ENCODE measurements at places on chromosomes 6 and 20.
A peak's percentile ranks its signal among the peaks of the same experiment; 100 is the strongest.

DNA sequence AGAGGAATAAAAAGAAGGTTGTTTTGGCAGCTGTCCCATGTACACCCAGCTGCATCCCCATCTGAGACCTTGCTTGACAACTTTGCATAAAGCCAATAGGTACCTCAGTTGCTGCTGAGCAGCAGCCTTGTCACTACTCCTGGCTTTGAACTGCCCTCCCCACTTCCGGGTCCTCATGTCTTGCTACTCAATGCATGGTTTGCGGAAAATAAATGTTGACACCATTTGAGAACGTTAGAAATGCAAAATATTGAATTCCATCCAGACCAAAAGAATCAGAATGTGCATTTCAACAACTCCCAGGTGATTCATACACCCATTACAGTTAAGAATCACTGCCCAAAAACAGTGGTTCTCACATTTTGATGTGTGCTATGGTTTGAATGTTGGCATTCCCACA lies 32.9 kb downstream of the GPX5 start:
- DNase-seq: no peak

DNA sequence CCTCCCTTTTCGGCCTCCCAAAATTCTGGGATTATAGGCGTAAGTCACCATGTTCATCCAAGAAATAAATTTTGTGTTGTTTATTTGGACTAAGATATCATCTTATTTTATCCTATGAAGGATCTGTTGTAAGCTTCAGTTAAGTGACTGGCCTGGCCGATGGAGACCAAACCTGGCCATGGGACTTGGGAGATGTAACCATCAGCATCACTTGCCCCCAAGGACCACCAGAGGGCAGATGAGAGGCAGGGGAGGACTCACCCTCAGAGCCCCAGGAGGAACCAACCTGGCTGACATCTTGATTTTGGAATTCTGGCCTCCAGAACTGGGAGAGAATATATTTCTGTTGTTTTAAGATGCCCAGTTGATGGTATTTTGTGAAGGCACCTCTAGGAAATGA lies 266.7 kb downstream of the CDH26 start:
- peak; percentile 40 for DNase-seq

DNA sequence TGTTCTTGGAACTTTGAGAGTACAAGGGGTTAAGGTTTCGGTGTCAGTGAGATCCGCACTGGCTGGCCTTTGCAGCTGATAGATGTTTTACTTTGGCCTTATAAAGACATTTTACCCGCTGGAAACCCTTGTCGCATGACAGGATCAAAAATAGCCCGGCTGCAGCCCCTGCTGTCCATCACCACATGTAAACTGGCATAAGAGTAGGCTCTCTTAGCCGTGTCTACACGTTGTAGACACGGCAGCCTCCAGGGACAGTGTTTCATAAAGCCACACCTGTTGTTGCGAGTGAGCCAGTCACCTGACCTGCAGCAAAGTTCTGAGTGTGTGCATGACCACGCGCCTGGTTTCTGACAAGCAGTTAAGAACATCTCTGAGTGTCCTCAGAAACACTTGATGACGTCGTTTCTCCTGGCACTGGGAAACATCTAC lies 8.5 kb downstream of the RBM24 start:
- no peak for DNase-seq

DNA sequence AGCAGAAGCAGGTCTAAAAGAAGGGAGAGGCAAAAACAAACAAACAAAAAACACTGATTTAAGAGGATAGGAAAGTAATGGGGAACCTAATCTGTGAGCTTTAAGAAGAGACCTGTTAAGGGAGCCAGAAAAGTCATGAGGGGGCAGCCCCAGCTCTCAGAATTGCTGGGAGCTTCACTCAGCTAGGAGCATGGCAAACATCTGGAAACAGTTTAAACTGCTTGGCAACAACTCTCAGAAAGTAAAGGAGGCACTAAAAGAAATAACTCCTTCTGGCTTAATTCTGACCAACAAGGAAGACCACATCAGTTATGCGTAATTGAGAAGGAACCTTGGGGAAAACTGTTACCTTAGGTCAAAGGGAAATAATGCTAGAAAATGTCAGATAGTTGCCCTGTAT lies 121.4 kb downstream of the LAMP5 start:
- no peak for DNase-seq

DNA sequence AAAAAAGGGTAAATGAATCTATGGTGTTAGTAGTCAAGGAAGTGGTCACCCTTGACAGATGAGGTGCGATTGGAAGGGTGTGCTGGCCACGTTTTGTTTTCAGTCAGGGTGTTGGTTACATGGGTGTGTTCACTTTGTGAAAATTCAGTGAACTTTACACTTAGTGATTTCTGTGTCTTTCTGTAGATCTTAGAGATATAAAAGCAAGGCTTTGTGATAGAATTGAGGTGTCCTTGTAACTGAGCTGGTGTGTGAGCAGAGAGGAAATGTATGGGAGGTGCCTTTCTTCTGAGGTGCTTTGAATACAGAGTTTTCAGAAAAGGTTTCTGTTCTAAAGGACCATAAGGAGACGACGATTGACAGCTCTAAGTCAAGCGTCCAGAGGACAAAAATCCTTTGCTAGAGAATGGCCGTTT lies 90.5 kb downstream of the SAMD3 start:
- no peak for DNase-seq

GRCh38 chr6:29892696-29893095 lies 49.6 kb upstream of the HLA-A start:
- DNase-seq: no peak

DNA sequence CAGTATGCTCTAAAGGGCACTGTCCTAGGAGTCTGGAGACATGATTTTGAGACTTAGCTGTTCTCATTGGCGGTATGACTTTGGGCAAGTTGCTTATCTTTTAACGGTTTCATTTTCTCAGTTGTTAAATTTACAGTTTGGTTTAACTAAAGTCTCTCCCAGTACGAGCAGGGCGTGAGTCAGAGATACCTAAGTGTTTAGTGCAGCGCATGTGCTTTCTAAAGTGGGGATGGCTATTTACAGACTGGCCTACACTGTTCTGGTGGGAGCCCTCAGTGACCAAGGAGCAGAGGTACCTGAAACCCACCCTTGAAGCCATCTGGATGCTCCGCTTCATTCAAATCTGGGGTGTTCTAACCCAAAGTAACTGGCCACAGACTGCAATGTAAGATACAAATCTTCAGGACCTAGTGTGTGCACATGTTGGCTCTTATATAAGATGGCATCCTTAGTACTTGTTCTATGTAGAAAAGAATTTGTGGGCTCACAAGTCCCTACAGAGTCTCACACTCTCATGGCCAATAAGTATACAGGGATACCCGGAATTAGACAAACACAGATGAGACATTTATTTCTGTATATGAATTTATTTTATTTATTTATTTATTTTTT lies 10.7 kb downstream of the MSH5 start:
- DNase-seq: no peak

DNA sequence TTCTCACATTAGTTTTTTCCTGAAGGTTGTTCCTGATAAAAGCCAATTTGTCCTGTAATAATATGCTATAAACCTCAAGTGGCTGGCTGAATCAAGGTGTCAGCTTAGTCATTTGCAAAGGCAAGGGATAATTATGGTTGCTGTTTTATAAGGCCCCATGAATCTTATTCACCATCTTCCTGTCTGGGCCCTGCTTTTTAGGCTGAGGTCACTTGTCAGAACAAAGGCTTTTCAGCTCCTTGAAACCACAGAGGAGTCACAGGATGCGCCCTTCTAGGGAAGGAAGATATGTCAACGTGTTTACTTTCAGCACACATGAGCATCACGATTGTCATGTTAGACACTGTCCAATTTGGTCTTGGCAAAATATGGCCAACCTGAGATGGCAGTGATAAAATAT lies 64.8 kb upstream of the NAA20 start:
- no peak for DNase-seq

- DNase-seq: no peak
These were observed 179.0 kb upstream of the CST7 start for GRCh38 chr20:24769878-24770627.

DNA sequence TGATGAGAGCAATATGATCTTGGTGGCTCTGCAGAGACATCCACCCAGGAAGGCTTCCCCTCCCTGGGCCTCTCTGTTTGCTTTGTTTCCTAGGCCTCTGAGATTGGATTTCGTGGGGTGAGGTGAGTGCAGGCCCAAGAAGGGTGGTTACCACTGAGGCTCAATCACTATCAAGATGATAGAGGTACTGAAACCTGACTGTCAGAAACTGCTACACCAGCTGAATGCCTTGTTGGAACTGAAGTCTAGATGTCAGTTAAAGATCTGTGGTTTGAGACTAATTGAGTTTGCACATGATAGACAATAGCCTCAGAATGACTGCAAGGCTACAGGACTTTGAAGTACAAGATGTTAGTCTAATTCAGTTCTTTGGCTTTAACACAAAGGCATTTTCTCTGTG lies 15.2 kb downstream of the VNN1 start:
- DNase-seq: no peak

- no peak for DNase-seq
These were observed 1.7 kb downstream of the BTN3A3 start for GRCh38 chr6:26441977-26442376.

- DNase-seq: no peak
These were observed 28.7 kb downstream of the KAT14 start for GRCh38 chr20:18166241-18166881.

- DNase-seq: no peak
These were observed 19.5 kb downstream of the LYRM4 start for GRCh38 chr6:5241252-5241651.
